ENCODE measurements at places on chromosomes 13 and 19. TPM values are rescaled to one million over a fixed set of nuclear protein-coding genes. Genes with fewer than 3 reads are reported as not detected.

FSD1 gene
- 12.7 TPM for total RNA-seq

DNA sequence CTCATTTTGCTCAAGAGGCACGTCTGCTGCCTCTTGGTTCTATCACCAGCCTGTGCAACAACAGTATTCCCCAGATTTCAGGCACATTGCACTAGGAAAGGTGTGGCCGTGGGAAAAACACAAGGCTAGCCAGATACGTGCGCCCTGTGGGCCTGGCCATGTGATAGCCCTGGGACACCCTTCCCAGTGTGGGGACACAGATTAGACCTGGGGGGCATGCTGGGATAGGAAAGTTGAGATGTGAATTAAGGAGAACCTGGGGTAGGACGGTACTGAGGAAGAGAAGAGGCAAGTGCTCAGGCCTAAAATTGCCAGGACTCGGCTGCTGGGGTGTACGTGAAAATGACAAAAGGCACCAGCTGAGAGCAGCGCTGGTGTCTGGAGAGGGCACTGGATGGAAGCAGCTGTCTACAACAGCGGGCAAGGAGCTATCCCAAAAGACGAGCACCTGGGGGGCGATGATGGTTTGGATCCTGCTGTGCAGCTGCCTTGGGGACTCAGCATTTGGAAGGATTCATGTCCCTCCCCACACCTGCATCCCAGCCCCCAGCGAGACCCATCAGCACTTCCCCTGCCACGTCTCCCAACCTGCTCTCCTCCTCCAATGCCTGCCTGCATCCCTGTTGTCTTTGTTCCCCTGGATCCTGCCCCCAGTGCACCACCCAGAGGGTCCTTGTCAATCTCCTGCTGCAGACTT is 54.3 kb downstream of the GGACT start:
- DNase-seq: no peak

CEACAM8 gene
- not detected for total RNA-seq

EFNB2 gene
- 17.5 TPM for total RNA-seq

- DNase-seq: no peak
Measured at GRCh38 chr19:4705413-4706131, 18.1 kb downstream of the DPP9 start.

ZNF793 gene
- total RNA-seq: 0.78 TPM

ZNF681 gene
- total RNA-seq: 1.3 TPM

DNA sequence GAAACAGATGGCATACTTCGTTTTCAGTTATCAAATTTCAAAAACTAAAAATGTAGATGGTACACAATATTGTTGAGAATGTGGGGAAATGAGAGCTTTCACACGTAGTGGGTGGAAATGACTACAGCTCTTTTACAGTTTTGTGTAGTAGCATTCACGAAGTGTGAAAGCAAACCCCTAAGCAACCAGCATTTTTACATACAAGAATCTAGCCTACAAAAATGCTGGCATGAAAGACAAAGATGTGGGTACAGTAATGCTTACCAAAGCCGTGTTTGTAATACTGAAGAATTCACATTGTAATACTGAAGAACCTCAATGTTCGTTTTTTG is 6.3 kb upstream of the ZNF283 start:
- no peak for DNase-seq

RYR1 gene
- total RNA-seq: under 0.01 TPM

MTUS2 gene
- total RNA-seq: not detected

C19orf33 gene
- 165 TPM for total RNA-seq

DNA sequence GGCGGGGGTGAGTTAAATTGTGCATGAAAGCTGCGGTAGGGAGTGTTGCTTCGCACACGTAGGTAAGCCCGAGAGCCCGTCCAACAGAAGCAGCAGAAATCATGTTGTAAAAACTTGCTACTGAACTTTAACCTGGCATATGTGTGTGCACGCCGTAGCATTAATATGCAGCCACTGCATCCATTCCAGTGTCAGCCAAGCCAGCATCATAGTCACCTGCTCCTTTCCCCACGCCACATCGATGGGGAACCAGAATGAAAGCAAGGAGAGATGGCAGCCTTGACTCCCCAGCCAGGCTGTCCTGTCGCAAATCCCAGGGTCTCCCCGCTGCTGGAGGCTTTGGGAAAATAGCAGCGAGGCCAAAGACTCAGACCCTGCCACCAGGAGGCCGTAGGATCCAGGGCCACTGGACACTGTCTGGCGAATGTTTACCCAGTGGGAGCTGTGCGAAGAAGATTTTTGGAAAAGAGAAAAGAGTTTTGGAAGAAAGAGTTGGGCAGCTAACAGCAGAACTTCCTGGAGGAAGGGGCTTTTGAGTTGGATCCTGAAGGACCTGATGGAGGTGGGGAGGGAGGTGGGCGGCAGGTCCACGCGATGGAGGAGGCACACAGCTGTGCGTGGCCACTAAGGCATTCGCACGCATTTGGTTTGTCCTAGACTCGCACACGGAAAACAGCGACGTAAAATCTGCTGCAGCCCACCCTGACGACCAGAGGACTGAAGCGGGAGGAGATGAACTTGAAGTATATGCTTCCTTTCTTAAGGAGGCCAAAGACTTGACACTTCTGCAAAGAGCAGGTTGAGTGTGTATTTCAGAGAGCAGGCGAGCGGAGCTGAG is 48.7 kb upstream of the RANBP3 start:
- DNase-seq: no peak

TEAD2 gene
- 36.8 TPM for total RNA-seq

DNA sequence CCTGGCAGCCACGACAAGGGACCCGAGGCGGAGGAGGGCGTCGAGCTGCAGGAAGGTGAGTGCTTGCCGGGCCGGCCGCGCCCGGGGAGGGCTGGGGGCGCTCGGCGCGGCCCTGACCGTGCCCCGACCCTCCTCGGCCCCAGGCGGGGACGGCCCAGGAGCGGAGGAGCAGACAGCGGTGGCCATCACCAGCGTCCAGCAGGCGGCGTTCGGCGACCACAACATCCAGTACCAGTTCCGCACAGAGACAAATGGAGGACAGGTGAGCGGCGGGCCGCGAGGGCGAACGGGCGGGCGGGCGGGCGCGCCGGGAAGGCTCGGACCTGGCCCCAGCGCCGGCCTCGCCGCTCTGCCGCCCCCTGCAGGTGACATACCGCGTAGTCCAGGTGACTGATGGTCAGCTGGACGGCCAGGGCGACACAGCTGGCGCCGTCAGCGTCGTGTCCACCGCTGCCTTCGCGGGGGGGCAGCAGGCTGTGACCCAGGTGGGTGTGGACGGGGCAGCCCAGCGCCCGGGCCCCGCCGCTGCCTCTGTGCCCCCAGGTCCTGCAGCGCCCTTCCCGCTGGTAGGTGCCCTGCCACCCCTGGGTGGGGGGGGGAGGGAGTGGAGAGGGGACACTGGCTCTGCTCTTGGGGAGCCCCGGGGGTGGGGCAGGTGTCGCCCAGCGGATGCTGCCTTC is 816 bp downstream of the USF2 start:
- peak; percentile 87 for DNase-seq

DNA sequence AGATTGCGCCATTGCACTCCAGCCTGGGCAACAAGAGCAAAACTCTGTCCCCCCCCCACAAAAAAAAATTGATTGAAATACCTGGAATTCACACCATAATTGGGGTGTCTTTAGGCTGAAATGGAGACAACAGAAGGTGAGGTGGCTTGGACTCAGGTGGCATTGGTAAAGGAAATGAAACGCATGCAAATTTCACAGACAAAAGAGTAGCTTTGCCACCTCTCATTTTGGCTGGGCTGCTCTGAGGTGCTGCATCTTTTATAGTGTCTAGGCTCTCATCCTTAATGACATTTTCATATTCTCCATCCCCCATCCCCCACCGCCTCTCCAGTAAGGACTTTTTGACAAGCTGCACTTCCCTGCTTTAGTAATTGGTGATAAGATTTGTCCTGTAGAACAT is 6.9 kb downstream of the UBE2L5 start:
- no peak for DNase-seq

GRCh38 chr19:34041925-34042521 is 130.3 kb upstream of the LSM14A start:
- DNase-seq: peak; percentile 8

GRCh38 chr13:65855242-65855805 is 1374.8 kb downstream of the PCDH9 start:
- no peak for DNase-seq

GRCh38 chr19:55958356-55958755 is 10.7 kb downstream of the NLRP8 start:
- peak; percentile 56 for DNase-seq

FAAP24 gene
- 22.0 TPM for total RNA-seq

DNA sequence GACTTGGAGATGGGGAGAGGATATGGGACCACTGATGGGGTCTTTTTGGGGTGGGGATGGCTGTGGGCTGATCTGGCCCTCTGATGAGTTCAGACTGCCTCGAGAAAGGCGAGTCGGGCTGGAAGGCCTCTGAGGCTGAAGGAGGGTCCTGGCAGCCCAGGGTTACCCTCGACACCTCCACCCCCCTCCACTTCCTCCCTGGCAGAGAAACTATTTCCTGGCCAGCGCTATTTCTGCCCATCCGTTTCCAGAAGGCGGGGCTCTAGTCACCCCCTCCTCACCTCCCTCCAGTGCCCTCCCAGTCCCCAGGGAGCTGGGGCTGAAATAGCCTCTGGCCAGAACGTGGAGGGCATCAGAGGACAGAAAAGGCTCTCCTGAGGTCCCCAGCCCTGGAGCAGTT is 9.7 kb downstream of the EXOC3L2 start:
- no peak for DNase-seq

- DNase-seq: no peak
Measured at GRCh38 chr13:18948664-18949488, 232.7 kb downstream of the TUBA3C start.

CGB2 gene
- total RNA-seq: not detected

DNA sequence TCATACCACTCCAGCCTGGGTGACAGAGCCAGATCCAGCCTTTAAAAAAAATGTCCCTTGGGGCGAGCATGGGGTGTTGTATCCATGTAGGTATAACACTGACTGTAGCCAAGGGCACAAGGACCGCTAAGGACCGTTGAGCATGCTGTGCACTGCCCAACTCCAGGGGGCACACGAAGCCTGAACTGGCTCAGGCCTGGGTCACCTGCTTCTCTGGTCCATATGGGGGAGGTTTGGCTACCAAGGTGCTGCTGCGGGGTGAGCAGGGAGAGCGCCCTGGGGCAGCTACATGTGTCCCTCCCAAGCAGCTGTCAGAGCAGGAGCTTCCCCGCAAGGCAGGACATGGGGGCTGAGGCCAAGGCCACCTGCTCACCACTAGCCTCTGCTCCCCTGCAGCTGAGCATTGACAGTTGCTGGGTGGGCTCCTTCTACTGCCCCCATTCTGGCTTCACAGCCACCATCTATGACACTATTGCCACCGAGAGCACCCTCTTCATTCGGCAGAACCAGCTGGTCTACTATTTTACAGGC is 16.3 kb downstream of the CATSPERG start:
- DNase-seq: no peak

DNA sequence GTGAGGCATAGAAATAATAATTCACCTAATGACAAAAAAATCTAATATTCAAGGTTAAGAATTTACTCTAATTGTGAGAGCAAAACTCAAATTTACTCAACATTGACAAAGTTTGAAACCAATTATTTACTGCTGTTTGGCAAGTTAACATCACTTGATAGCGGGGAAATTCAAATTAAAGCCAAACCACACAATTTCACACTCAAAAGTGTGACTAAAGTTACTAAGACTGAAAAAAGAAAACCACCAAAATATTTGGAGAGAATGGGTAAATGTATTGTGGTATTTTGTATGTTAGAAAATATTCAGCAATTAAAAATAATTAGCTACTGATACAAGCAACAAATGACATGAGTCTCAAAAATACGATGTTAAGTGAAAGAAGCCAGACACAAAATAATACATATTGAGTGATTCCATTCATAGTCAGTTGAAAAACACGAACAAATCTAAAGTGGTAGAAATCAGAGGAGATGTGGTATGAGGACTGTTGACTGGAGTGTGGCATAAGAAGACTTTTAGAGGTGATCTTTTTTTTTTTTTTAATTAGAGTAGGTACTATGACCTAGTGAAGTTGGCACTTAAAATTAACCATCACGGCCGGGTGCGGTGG is 541.4 kb upstream of the ATXN8OS start:
- DNase-seq: no peak

- no peak for DNase-seq
Measured at GRCh38 chr13:37914781-37915391, 45.3 kb upstream of the TRPC4 start.

ZNF90 gene
- total RNA-seq: not detected

All from Caki2 (cell line).